Activated T-helper 9 cell treated with anti-CD3 and anti-CD28 coated beads, Interleukin-2, amount 50 U/mL, for 16 hours (primary cell): ENCODE measurements at places on chromosomes 13 and 19.

DNA sequence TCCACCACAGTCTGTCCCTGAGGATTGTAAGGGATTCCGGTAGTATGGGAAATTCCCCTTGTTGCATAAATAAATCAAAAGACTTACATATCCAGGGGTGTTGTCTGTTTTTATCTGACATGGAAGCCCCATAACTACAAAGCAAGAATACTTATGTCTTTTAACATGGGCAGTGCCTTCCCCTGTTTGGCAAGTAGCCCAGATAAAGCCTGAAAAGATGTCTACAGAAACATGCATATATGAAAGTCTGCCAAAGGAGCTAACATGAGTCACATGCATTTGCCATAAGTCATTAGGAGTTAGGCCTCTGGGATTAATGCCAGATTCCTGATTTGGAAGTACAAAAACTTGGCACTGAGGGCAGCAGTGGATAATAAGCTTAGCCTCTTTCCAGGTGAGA is 62.1 kb downstream of the ZNF737 start:
- DNase-seq, result no peak

DNA sequence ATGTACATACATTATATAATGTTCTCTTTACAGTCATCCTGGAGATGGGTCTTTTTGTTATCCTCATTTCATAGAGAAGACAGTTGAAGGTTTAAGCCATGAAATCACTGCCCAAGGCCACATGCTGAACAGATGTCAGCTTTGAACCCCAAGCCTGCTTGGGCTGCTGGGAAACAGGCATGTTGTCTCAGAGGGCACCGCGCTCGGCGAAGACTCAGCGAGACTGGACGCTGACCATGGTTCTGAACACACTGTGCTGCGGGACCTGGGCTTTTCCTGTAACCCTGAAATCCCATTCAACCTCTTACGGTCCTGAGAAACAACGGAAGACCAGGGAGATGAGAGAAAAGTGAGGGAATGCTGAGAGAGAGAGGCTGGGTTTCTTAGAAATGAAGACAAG is 27.3 kb downstream of the LRFN3 start:
- DNase-seq, result no peak

DNA sequence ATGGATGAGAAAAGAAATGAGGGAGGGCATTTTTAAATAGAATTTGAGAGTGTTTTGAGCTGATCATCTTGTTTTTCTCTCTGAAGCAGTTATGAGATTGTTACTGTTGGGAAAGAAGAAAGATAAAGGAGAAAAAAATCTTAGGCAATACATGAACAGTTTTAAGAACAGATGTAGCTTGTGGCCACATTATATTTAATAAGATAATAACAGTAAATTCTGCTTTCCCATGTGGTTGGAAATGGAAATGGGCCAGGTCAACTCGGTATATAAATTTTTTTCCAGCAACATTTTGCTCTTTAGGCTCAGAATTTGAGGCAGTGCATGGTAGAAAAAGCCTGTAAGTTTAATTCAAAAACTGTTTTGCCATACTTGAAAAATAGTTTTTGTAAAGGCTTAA is 118.7 kb downstream of the POSTN start:
- DNase-seq, result no peak

- DNase-seq, result no peak
Observed at GRCh38 chr19:48991873-48992580, 1.1 kb downstream of the GYS1 start.

GRCh38 chr19:28980236-28980868 is 232.6 kb downstream of the UQCRFS1 start:
- DNase-seq, result no peak

GRCh38 chr13:27269114-27269665 is 1.4 kb upstream of the RASL11A start:
- no peak for DNase-seq

- no peak for DNase-seq
Observed at GRCh38 chr13:73531014-73531413, 472.2 kb downstream of the KLF5 start.

DNA sequence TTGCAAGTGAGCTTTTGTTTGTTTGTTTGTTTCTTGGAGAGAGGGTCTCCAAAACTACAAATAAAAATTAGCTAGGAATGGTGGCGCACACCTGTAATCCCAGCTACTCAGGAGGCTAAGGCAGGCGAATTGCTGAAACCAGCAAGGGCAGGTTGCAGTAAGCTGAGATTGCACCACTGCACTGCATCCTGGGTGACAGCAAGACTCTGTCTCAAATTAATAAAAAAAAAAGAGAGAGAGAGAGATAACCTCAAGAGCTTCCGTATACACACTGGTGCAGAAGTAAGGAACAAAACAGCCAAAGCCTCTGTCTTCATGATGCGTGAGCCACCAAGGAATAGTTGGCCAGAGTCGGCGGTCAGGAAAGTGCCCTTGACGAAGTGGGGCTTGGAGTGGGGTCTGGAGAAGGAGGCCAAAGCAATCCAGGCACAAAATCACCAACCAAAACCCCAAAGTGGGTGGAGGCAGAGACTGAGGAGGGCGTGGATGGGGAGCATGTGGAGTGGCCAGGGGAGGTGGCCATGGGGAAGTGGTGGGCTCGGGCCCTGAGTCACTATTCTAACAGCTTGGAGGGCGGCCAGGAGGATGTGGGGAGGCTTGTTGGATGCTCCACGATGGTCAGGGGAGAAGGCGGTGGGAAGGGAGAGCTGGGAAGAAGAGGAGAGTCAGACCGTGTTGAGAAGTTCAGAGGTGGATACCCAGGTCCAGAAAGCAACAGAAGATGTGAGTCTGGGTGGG is 21.2 kb upstream of the TOMM40 start:
- DNase-seq, result no peak

DNA sequence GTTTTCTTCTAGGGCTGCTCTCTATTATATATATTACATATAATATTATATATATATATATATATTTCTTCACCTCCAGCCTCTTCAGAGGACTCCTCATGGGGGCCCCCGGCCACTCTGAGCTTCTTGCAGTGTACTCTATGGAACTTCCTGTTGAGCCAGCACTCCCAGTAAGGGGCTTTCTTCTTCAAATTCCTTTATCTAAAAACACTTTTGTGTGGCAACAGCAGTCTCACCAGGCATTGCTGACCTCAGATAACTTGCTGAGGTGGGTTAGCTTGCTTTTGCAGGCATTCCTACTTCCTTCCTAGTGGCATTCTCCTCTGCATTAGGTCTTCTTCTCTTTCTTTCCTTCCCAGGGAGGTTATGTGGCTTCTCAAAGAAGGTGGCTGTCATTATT is 381.5 kb downstream of the MYO16 start:
- no peak for DNase-seq

- peak; percentile 69 for DNase-seq
Observed at GRCh38 chr19:44689290-44690130, 9.4 kb upstream of the CEACAM16 start.

GRCh38 chr13:77831866-77832265 is 86.8 kb downstream of the EDNRB start:
- DNase-seq, result no peak

DNA sequence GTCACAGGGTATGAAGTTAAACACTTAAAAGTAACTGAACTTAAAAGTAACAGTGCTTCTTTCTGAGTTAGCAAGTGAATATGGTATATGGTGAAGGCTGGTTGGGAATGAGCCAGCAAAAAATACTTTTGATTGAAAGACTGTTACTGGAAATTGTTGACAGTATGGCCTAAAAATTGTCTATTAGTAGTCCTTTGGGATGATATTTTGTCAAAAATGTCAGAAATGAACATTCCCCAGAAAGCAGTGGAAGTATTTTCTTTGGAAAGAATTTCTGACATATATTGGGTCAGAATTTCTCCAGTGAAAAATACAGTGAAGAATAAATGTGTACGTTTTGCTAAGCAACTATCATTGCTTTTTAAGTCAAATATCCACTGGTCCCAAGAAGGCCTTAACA is 860.5 kb downstream of the PCDH9 start:
- no peak for DNase-seq

GRCh38 chr13:65593298-65593874 is 1636.8 kb downstream of the PCDH9 start:
- DNase-seq, result no peak
